GM23338 (cell line): ENCODE measurements at places on chromosomes 12 and 14. TPM values are rescaled to one million over a fixed set of nuclear protein-coding genes. Genes with fewer than 3 reads are reported as not detected.

- no peak for DNase-seq
- peaks cover 6% of the 10 kb centered on the region; the same call in 1 of the 2 replicates for H3K36me3 ChIP-seq
- no peaks in the 10 kb centered on the region for H3K27me3 ChIP-seq
Observed at GRCh38 chr14:31703056-31703455, 141.9 kb downstream of the NUBPL start.

DNA sequence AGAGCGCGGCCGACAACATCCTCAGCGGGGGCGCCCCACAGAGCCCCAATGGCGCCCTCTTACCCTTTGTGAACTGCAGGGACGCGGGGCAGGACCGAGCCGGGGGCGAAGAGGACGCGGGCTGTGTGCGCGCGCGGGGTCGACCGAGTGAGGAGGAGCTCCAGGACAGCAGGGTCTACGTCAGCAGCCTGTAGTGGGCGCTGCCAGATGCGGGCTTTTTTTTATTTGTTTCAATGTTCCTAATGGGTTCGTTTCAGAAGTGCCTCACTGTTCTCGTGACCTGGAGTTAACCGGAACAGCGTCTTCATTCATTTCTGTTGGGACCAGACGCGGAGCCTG is 103.8 kb upstream of the FKBP4 start:
- H3K4me1 ChIP-seq, result peaks cover 19% of the 10 kb centered on the region
- H3K4me3 ChIP-seq, result peak overlapping the region; percentile 80
- peak overlapping the region; percentile 51; the same call in 1 of the 2 replicates for H3K27ac ChIP-seq

- no peak for DNase-seq
- no peak overlapping the region for H3K27ac ChIP-seq
- no peaks in the 10 kb centered on the region for H3K36me3 ChIP-seq
- H3K4me3 ChIP-seq, result no peak overlapping the region
Observed at GRCh38 chr12:93094988-93095737, 166.1 kb upstream of the EEA1 start.

DNA sequence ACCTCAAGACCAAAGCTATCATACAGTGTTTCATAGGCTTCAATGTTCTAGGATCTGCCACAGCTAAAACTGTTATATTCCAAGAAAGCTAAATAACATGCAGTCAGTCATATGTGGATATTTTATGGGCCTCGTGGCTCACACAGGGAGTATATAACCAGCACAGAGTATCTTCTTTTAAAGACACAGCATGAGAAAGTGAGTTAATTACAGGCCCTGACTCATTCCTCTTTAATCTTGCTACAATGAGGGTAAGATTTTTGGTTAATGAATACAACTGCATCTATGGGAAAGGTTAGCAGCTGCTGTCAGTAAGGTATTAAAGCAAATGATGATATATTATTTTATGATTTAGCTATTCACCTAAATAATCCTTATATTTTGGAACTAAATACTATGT is 111.0 kb downstream of the TRAFD1 start:
- H3K27me3 ChIP-seq, result no peaks in the 10 kb centered on the region
- H3K4me3 ChIP-seq, result no peak overlapping the region
- H3K4me1 ChIP-seq, result no peaks in the 10 kb centered on the region
- H3K36me3 ChIP-seq, result peaks cover 22% of the 10 kb centered on the region
- DNase-seq, result no peak
- H3K27ac ChIP-seq, result no peak overlapping the region

GRCh38 chr12:65817866-65818265 is 6.4 kb upstream of the HMGA2 start:
- no peaks in the 10 kb centered on the region for H3K36me3 ChIP-seq
- H3K4me3 ChIP-seq, result no peak overlapping the region
- H3K4me1 ChIP-seq, result peaks cover 36% of the 10 kb centered on the region
- H3K27me3 ChIP-seq, result no peaks in the 10 kb centered on the region
- peak; percentile 30 for DNase-seq
- no peak overlapping the region for H3K27ac ChIP-seq

GRCh38 chr14:89215114-89215513 is 201.9 kb downstream of the FOXN3 start:
- peaks cover 22% of the 10 kb centered on the region for H3K4me1 ChIP-seq
- H3K4me3 ChIP-seq, result no peak overlapping the region
- H3K27me3 ChIP-seq, result no peaks in the 10 kb centered on the region

GRCh38 chr12:76929499-76929898 is 50.7 kb upstream of the CSRP2 start:
- no peaks in the 10 kb centered on the region for H3K27me3 ChIP-seq
- H3K4me1 ChIP-seq, result no peaks in the 10 kb centered on the region
- no peak overlapping the region for H3K4me3 ChIP-seq
- H3K36me3 ChIP-seq, result no peaks in the 10 kb centered on the region
- no peak overlapping the region for H3K27ac ChIP-seq

DNA sequence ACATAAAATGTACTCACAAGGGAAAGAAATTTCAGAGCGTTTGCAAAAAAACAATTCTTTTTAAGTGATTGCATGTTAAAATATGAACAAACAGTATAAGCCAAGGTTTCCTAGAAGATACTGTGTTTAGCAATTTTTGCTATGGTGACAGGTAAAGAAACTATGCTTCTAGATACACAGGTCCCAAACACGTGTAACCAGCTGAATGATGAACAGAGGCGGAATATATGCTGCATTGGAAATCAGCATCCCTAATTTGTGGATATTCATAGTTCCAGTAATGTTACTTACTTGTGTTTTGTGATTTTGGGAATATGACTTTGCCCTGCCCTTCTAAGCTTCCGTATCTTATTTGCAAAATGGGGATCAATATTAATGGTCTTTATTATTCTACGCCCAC is 326.3 kb upstream of the DIO2 start:
- H3K4me3 ChIP-seq, result no peak overlapping the region
- H3K27ac ChIP-seq, result no peak overlapping the region
- H3K4me1 ChIP-seq, result no peaks in the 10 kb centered on the region
- H3K27me3 ChIP-seq, result no peaks in the 10 kb centered on the region

- H3K27ac ChIP-seq, result no peak overlapping the region
- H3K36me3 ChIP-seq, result no peaks in the 10 kb centered on the region
- H3K27me3 ChIP-seq, result no peaks in the 10 kb centered on the region
Observed at GRCh38 chr14:101177301-101177971, 273.9 kb upstream of the RTL1 start.

DNA sequence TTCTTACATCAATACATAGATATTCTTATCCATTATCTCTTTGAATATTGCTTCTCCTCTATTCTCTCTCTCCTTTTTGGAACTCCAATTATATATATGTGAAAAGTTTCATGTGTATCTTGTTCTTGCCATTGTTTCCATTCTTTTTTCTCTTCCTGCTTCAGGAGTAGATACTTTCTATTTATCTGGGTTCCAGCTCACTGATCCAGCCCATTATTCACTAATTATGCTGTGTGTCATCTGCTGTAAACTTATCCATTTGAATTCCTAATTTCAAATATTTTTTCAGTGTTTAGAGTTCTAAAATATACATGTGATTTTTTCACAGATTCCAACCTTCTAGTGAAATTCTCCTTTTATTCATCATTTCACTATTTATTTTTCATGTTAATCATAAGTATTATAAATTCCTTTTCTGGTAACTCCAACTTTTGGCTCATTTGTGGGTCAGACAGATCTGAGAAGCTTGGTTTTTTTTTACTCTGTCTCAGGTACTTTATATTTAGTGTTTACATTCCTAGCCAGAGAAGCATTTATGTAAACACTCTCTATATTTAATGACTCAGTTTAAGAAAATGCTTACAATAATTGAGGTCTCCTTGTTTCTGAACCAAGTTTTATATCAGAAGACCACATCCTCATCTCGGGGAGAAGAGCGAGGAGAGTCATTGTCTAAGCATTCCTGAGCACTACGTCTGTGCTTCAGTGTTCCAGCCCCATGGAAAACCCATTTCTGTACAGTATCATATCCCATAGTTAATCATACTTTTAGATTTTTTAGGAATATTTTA is 15.9 kb upstream of the AMIGO2 start:
- no peaks in the 10 kb centered on the region for H3K4me1 ChIP-seq
- H3K27ac ChIP-seq, result no peak overlapping the region
- no peaks in the 10 kb centered on the region for H3K36me3 ChIP-seq
- H3K4me3 ChIP-seq, result no peak overlapping the region

GRCh38 chr12:117774941-117775775 is 193.6 kb downstream of the KSR2 start:
- H3K27me3 ChIP-seq, result no peaks in the 10 kb centered on the region
- no peaks in the 10 kb centered on the region for H3K36me3 ChIP-seq
- H3K4me1 ChIP-seq, result no peaks in the 10 kb centered on the region
- H3K27ac ChIP-seq, result no peak overlapping the region

GRCh38 chr14:57573173-57573572 is 79.5 kb upstream of the CCDC198 start:
- H3K36me3 ChIP-seq, result no peaks in the 10 kb centered on the region
- H3K27ac ChIP-seq, result no peak overlapping the region

DNA sequence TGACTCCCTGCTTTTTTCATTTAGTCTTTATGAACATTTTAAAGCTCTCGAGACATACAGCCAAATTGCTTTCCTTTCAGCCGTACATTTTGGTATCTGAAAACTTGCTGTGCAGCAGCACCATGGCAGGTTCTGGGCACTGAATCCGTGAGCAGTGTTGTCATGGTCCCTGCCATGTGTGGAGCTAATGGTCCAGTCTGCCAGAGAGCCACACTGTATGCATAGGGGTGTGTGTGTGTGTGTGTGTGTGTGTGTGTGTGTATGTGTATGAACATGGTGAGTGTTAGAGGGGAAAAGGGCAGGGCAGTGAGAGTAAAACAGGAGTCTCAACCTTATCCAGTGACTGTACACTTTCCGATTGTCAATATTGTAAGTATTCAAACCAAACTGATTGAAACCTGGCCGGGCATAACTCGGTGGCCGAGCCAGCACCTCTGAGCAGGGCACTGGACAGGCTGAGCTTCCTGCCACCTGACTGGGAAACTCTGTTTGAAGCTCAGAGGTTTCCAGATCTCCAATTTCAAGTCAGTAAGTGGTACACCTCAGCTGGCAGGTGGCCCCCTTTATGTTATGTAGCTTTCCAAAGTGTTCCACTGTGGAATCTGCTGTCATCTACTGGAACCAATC is 110.0 kb downstream of the ESR2 start:
- H3K27me3 ChIP-seq, result no peaks in the 10 kb centered on the region
- no peak for DNase-seq

DNA sequence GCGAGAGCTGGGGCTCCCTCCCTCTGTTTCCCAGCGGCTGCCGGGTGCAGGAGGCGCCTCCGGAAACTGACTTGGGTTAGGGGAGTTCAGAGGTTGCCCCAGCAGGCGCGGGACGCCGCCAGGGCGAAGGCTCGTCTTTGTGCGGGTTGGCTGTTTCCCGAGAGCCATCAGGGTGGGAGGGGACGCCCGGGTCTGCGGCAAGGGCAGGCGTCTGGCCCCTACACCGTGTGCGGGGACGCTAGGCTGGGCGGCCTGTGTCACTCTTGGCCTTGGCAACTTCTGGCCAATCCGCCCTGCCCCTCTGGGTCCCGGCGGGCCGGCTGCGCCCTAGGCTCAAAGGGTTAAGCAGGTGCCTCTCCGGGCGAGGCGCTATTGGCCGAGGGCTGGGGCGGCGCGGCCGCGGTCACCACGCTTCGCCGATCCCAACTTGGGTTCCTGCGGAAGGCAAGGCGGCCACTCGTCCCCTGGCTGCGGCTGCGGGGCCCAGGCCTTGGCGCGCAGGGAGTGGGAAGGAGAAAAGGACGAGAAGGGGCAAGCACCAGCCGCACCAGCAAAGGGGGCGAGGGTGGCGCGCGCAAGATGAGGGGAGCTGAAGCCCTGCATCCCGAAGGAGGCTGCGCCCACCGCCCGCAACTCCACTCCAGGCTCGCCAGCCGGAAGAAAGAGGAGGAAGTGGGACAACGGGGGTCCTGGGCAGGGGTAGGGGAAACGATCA is 5.6 kb upstream of the NPAS3 start:
- H3K4me1 ChIP-seq, result peaks cover 38% of the 10 kb centered on the region
- H3K4me3 ChIP-seq, result peak overlapping the region; percentile 70

DNA sequence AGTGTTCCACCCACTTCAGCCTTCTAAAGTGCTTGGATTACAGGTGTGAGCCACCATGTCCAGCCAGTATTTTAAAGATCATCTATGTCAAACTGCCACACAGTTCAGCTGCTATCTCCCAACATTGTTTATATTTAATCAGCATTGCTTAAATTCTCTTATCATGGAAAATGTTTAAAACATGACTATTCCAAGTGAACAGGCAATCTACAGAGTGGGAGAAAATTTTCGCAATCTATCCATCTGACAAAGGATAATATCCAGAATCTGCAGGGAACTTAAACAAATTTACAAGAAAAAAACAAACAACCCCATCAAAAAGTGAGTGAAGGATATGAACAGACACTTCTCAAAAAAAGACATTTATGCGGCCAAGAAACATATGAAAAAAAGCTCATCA is 69.4 kb upstream of the NAV3 start:
- no peak for DNase-seq
- no peaks in the 10 kb centered on the region for H3K27me3 ChIP-seq
- H3K4me3 ChIP-seq, result no peak overlapping the region
- H3K27ac ChIP-seq, result no peak overlapping the region
- H3K36me3 ChIP-seq, result no peaks in the 10 kb centered on the region
- peaks cover 5% of the 10 kb centered on the region; the same call in 1 of the 2 replicates for H3K4me1 ChIP-seq

DNA sequence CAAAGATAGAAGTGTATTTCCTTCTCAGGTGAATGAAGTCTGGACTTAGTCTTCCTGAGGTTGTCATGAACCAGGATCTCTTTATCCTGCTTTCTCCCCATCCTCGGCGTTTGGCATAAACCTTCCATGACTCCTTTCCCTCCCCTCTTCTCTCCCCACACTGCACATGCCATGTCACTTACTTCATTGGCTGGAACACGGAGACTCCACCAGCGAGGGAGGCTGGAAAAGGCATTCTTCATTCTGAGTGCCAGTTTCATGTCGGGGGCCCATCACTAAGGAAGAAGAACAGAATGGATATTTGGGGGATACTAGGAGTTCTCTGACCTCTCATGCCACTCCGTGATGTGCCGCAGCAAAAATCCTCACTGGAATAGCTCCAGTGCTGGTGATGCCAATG is 105.6 kb downstream of the VCPKMT start:
- no peaks in the 10 kb centered on the region for H3K36me3 ChIP-seq
- no peak for DNase-seq
- H3K4me3 ChIP-seq, result no peak overlapping the region
- no peaks in the 10 kb centered on the region for H3K27me3 ChIP-seq
- H3K27ac ChIP-seq, result no peak overlapping the region
- no peaks in the 10 kb centered on the region; the same call in 1 of the 2 replicates for H3K4me1 ChIP-seq

GRCh38 chr12:20445687-20446086 is 77.3 kb downstream of the PDE3A start:
- H3K27ac ChIP-seq, result no peak overlapping the region
- no peaks in the 10 kb centered on the region for H3K36me3 ChIP-seq
- H3K4me3 ChIP-seq, result no peak overlapping the region
- peaks cover 61% of the 10 kb centered on the region for H3K4me1 ChIP-seq
- H3K27me3 ChIP-seq, result no peaks in the 10 kb centered on the region

- no peaks in the 10 kb centered on the region for H3K27me3 ChIP-seq
- no peak overlapping the region for H3K4me3 ChIP-seq
- DNase-seq, result no peak
- peaks cover 11% of the 10 kb centered on the region for H3K4me1 ChIP-seq
Observed at GRCh38 chr14:99688629-99689028, 4.5 kb downstream of the CYP46A1 start.

- no peak for DNase-seq
- no peak overlapping the region for H3K4me3 ChIP-seq
- no peaks in the 10 kb centered on the region for H3K36me3 ChIP-seq
- no peaks in the 10 kb centered on the region for H3K4me1 ChIP-seq
- H3K27ac ChIP-seq, result no peak overlapping the region
Observed at GRCh38 chr12:86660488-86661147, 404.4 kb upstream of the MGAT4C start.

Gene TIGAR
- total RNA-seq, result 10.4 and 17.0 TPM in 2 replicates

Gene GPR65
- not detected in 2 replicates for total RNA-seq

Gene TPH2
- total RNA-seq, result 1.0 and 1.4 TPM in 2 replicates

Gene PLEKHD1
- 0.28 and 0.35 TPM in 2 replicates for total RNA-seq

Gene CLECL1
- total RNA-seq, result not detected in 2 replicates

Gene DPPA3
- total RNA-seq, result 2.8 and 4.6 TPM in 2 replicates

Gene RAPGEF3
- total RNA-seq, result 10.4 and 11.8 TPM in 2 replicates

Gene NFE2
- 0.27 and 1.3 TPM in 2 replicates for total RNA-seq

Gene CABP1
- 5.2 and 7.0 TPM in 2 replicates for total RNA-seq

Gene RASSF9
- 0.35 and 0.39 TPM in 2 replicates for total RNA-seq

Gene TAS2R9
- 0.19 TPM in 1 of 2 replicates, not detected in the other for total RNA-seq

Gene VRTN
- total RNA-seq, result 129 and 143 TPM in 2 replicates
